Occipital lobe (tissue), 3 donors: ENCODE measurements at places on chromosomes 12 and 14.
A peak's percentile ranks its signal among the peaks of the same experiment; 100 is the strongest.

DNA sequence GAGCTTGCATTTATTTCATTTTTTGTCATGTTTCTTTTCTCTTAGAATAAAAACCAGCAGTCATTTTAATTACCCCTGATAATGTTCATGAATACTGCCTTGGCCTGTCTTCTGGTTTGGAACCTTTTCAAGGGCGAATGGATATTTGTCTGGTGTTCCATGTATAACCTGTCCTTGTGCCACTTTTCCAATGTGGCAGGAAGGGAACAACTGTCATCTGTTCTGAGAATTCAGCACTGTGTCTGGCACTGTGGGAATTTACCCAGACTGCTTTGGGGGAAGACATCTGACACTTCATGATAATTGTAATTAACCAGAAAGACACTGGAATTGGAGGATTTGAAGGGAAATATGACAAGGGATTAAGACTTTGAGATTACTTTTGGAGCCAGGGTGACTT, 352.8 kb downstream of the APAF1 start:
- DNase-seq, result no peak

DNA sequence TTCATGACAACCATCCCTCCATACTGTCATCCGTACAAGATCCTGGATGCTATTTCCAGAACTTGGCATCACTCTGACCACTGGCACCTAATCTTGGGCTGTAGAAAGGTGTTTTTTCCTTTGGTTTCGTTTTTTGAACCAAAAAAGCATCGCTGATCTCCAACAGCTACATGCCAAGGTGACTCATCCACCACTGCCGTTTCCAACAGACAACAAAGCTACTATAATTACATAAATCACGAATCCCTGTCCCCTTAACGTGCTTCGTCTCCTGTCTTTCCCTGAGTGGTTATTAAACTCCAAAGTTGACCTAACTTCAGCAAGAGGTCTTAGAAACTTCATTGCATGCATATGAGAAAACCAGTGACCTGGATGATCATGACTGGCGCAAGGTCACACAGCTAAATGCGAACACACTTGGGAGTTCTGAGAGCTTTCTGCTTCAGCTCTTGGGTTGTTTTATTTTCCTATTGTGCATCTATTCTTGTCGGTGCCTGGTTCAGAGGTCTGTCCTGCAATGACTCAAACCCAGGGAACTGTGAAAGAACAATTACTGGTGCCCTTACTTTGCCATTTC, 99.9 kb downstream of the PPM1H start:
- DNase-seq, result no peak

- no peak for DNase-seq
These were observed 162.1 kb downstream of the TMTC2 start for GRCh38 chr12:82848845-82849244.

- DNase-seq, result no peak
These were observed 31.1 kb downstream of the SH2B3 start for GRCh38 chr12:111436811-111437210.

DNA sequence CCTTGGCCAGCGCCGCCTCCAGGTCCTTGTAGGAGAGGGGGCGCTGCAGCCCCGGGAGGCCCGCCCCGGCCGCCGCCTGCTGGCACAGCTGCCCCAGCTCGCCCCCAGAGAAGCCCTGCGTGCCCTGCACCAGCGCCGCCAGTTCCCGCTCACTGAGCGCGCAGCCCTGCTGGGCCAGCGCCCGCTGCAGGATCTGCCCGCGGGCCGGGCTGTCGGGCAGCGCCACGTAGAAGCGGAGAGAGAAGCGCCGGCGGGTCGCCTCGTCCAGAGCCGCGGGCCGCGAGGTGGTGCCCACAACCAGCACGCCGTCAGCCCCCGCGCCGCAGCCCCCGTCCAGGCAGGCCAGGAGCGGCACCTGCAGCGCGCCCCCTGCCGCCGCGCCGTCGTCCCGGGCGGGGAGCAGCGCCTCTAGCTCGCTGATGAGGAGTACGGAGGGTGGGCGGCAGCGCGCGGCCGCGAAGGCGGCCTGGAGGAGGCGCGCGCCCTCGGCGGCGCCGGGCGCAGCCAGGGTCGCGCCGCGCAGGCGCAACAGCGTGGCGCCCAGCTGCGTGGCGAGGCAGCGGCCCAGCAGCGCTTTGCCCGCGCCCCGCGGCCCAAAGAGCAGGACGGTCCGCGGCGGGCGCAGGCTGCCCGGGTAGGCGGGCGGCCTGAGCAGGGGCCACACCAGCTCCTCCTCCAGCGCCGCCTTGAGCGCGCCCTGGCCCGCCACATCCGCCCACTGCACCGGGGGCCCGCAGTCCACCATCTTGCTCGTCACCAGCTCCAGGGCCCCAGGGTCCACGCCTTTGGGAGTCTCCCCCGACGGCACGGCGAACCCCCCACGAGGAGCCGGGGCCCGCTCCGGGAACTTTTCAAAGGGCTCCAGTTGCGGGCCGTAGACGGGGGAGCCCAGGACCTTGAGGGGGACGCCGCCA, 27.7 kb downstream of the FIGNL2 start:
- peak; percentile 62 for DNase-seq

- peak; percentile 71 for DNase-seq
These were observed 25.6 kb downstream of the CALCOCO1 start for GRCh38 chr12:53701518-53702264.

GRCh38 chr14:65173973-65174693, 71.8 kb upstream of the MAX start:
- DNase-seq, result peak; percentile 24
